Left forelimb (tissue), 1 donor: ENCODE measurements at places on chromosomes 4 and X.

DNA sequence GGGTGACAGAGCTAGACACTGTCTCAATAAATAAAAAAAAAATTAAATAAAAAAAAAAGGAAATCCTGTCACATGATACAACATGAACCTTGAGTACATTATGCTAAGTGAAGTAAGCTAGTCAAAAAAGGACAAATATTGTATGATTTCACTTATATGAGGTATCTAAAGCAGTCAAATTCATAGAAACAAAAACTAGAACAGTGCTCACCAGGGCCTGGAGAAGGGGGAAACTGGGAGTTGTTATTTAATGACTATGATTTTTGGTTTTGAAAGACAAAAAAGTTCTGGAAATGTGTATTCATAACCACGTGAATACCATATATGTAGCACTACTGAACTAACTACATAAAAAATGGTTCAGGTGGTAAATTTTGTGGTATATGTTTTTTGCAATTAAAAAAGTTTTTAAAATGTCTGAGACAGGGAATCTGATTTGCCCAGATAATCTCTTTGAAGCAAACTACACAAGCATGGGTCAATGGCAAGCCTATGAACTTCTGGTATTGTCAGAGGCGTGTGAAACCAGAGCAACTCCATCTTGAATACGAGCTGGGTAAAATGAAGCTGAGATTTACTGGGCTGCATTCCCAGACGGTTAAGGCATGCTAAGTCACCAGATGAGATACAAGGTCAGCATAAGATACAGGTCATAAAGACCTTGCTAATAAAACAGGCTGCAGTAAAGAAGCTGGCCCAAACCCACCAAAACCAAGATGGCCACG lies 42.3 kb downstream of the ANAPC10 start:
- DNase-seq: no peak

DNA sequence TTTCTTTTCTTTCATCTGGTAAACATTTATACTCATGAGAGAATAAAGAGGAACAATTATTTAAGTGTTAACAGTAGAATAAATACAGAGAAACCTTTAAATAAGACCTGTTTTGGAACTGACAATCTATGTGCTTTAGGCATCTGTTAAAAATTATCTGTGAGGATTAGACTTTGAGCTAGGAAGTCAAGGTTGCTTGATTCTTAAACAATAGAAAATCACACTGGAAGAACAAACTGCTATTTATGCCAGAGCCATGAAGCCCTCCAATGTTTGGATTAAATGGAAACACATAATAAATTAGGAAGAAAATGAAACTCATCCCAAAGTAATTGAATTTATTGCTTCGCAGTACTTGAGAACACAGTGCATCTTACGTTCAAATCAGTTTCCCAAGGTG lies 207.2 kb upstream of the NPY2R start:
- DNase-seq: no peak

GRCh38 chrX:95505721-95506120 lies 1178.9 kb upstream of the DIAPH2 start:
- DNase-seq: no peak

DNA sequence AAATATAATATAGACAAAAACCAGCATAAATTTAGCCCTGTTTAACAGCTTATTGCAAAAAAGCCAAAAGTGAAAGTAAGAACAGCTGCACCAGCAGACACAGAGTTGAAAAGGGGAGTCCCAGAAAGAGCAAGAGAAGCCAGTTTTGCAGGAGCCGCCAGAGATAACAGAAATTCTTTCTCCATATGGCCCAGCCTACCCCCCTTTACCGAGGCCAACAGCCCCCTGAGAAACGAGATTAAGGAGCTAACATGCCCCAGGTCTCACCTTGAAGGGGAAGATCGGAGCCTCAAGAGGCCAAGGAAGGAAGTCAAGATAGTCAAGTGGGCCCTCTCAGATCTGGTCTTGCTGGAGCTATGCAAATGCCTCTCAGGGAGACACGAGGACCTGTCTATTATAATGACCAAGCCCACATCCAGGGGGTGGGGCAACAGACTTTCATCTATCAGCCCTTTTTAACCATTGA lies 4.8 kb downstream of the ACOX3 start:
- DNase-seq: no peak

DNA sequence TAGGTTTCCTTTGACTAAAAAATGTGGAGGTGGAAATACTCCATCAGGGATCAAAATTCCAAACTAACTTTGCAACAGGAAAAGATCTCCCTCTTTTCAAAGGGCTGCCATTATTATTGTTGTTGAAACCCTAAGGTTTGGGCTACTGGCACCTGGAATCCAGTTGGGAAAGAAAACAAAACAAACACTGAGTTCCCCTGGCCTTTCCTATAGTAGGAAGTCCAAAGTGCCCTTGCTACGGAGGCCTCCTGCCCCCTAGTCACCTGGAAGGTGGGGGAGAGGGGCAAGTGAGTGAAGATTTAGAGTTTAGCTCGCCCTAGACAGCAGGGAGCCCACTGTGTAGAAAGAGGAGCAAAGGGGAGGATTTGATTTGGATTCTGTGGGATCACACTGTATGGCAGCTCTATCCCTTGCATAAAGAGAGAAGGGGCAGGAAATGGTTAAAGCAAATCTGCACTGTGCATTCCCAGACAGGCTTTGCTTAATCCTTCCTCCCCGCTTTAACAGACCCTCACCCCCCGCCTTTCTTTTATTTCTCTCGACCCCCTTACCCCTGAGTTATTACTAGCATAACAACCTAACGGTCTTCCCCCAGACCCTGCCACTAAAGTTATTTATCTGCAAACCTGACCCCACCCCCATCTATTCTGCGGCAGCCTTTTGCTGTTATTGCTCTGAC lies 627 bp upstream of the FAT4 start:
- no peak for DNase-seq

DNA sequence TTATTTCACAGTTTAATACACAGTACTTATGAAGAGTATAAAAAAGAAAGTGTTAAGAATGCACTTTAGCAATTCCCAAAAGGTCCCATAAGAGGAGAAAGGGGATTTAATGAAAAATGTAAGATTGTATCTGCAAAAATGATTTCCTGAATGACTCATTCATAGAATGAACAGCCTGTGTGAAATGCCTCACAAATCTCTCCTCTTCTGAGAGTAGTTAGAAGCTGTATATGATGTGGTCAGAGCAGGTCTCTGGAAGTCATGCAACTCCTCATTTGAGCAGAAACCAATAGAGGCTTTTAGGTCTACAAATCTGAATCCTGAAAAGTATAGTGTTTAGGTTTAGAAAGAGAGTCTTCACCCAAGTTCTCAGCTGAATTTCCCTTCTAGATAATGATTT lies 381.3 kb upstream of the INTU start:
- no peak for DNase-seq

DNA sequence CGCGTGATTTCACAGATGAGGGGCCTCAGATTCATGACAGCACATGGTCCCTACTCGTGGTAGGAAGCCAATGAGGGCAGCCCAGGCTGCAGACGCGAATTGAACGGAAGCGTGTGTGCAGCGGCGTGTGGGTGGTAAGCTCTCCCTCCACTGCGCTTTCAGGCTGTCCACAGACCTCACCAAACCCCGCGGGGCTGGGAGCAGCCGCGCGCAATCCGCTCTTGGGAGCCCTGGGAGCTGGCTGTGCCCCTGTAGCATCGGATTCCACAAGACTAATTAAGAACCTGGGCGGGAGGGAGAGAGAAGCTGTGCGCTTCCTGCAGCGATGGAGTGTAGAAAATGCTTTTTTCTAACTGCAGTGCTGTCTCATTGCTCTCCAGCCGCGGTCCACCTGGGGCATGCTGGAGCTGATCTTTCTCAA lies 134.9 kb downstream of the STOX2 start:
- no peak for DNase-seq

- DNase-seq: no peak
Measured at GRCh38 chr4:173074501-173074946, 94.1 kb upstream of the GALNT7 start.

DNA sequence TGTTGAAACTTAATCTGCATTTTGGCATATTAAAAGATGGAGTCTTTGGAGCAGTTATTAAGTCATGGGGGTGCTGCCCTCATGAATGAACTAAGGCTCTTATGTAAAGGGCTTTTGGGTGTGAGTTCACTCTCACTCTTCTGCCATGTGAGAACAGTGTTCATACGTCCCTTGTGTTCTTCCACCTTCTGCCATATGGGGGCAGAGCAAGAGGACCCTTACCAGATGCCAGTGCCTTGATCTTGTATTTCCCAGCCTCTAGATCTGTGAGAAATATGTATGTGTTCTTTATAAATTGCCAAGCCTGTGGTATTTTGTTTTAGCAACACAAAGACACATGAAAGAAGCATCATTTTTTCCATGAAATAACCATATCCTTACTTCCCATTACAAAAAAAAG lies 213.9 kb downstream of the SPOCK3 start:
- DNase-seq: no peak
